ENCODE measurements at places on chromosomes 2 and 18.

DNA sequence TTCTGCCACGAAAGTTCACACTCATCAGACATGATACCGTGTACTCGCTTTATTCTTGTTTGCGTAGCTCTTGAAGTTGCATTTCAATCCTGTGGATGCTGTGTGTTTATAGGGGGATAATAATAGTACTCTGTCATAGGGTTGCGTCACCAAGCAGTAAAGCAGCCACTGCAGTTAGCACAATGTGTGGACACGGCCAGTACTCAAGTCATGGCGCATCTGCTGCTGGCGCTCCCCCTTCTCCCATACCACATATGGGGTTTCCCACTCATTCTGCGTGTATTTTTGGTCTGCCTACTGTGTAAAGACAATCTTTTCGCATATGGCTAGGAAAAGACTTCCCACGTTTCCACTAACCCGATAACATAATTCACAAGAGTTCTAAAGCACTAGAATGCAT is 2.1 kb upstream of the ZBTB14 start:
- DNase-seq, result no peak

DNA sequence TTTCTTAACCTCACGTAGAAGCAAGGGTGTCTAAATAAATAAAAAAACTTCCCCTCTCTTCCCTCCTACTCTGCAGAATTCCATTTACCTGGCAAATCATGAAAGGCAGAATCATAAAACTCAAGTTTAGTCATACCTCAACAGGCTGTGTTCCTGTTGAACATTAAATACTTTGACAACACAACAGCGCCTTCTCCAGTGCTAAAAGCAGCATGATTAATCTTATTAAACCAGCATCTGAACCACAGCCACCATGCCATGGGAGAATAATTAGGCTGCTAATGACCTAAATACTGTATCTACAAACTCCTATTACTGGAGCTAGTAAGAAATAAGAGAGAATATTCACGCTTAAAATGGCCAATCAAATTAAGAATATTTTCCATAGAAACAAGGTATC is 68.1 kb downstream of the CDH2 start:
- no peak for DNase-seq

DNA sequence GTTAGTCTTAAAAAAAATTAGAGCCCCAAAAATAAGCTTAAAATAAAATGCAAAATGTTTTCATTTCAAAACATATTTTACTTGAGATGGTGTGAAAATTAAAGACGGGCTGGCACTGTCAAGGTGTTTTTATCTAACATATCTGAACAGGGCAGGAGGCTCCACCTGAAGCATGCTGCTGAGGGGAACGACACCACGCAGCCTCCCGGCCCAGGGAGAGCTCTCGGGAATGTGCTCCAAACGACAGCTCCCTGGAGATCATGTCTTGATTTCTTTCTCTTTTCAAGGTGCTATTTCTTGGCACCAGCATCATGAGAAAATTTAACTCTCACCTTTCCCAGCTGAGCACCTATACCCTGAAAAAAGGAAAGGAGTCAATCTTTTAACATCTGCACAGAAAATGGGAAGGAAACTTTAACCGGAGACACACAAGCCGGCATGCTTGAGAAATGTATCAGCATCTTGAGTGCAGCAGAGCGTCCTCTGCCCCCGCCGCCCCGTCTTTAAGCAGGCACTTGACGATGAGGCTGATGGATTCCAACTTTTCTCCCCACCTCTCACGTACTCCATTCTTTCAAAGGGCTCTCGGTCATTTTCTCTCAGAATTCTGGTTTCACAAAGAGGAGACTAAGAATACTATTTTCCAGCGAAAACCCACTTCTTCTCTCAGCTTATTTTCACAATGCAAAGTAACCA is 56.6 kb downstream of the EIPR1 start:
- DNase-seq, result no peak

DNA sequence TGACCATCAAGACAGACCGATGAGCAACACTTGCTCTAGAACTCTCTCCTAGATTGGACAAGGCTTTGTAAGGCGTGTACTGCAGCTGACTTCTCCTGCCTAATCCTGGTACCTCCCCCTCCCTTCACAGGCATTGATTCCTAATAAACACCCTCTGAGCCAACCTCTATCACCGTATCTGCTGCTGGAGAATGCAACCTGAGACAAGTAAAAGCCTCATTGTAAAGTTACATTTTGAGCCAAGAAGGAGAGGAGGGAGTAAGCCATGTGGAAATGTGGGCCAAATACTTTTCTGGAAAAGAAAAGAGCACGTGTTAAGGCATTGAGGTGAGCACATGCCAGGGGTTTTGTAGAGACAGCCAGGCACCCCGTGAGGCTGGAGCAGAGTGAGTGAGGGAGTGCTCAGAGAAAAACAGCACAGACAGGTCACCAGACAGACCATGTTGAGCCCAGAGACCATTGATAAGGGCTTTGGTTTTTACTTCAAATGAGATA is 2.6 kb upstream of the WDFY1 start:
- no peak for DNase-seq

DNA sequence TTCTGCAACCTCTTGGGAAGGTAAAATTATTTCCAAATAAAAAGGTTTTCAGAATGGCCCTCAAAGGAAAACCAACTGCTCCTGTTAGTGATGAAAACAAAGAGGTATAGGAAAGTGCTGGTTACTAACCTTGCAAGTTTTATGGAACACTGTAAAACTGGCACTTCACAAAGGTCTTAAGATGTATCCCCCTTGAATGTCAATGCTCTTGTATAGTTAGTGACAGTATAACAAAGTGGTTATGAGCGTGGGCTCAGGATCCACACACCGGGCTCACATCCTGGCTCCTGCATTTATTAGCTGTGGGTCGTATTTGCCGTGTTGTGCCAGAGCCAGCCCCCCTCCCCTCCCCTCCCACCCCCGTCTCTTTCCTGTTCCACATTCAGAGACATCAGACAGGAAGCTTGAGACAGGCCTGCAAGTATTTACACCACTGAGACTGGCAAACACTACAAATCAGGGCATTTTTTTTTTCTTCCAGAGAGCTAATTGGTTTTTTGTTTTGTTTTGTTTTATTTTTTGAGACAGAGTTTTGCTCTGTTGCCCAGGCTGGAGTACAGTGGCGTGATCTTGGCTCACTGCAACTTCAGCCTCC is 9.2 kb upstream of the DNPEP start:
- no peak for DNase-seq

GRCh38 chr18:50749421-50749820 is 70.4 kb downstream of the MRO start:
- DNase-seq, result no peak

DNA sequence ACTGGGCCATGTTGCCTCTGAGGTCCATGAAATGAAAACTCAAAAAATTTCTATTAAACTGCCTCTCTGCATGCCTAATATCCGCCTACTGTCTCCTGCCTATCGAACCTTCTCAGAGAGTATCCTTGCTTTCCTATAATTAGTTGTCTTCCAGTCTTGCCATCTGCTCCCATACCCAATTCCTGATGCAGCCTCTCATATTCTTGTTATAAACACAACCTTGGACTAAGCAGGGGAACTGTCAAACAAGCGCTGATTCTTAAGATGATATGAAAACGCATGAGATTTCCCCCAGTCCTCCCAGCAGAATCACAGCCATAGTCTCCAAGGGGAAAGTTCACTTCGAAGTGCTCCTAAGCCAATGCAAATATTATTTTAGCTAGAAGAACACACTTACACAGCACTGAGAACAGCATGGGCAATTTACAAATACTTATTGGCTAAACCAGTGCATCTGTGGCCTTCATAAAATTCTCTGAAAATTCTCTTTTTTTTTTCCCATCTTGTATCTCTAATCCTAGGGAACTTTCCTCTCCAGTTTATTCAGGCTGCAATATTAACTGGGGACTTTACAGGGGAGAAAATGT is 471.6 kb downstream of the MBD2 start:
- DNase-seq, result no peak

DNA sequence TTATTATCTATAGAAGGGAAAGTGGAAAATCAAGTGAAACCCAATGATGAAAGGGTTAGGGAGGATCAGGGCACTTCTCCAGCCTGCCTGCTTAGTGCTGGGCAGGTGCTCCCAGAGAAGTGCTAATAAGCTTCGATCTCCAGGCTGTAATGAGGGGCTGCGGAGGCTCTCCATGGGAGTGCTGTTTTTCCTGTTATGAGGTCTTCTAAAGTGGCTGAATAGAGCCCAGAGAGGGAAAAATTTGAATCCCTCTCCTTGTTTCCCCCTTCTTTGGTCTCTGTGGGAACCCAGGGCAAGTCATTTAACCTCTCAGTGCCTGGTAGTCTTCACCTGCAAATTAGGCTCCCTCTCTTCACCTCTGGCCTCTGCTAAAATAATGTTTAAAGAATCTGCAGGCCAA is 351.7 kb upstream of the DCC start:
- no peak for DNase-seq

GRCh38 chr18:41879256-41879655 is 75.8 kb upstream of the PIK3C3 start:
- DNase-seq, result no peak

DNA sequence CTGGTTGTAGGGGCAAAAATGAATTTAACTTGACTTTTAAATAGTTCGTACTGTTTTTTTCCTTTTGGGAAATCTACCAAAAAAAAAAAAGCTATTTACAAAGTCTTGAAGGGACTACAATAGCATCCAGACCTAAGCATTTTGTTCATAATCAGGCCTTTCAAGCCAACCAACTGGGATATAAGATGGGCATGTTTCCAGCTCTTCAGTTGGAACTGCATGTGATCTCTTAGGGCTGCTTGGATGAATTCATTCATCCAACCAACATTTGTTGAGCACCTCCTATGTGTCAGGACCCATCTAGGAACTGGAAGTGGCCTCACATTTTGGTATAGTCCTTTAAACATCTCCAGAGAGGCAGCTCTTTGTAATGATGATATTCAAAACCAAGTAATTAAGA is 98.6 kb downstream of the AAK1 start:
- no peak for DNase-seq

DNA sequence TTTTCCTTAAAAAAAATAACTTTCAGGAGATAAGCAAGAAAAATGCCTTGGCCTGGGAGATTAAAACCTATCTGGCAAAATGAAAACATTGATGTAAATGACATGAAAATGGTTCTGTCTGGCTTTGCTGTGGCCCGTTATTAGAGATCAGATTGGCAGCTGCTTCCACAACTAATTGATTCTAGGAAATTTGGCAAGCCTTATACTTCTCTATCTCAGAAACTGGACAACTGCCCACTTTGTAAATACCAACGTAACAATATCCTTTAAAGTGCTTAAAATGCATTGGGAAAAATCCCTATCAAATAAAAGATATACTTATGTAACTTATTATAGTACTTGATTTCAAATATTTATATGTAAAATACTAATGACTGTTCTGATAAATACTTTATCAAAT is 14.2 kb upstream of the SKA1 start:
- no peak for DNase-seq

GRCh38 chr2:26875065-26875634 is 27.2 kb downstream of the DPYSL5 start:
- no peak for DNase-seq

GRCh38 chr18:76486574-76486973 is 8.5 kb downstream of the ZNF516 start:
- DNase-seq, result no peak

GRCh38 chr2:226217191-226217590 is 582.4 kb downstream of the IRS1 start:
- no peak for DNase-seq

GRCh38 chr2:140797718-140798117 is 1333.1 kb downstream of the LRP1B start:
- DNase-seq, result no peak

DNA sequence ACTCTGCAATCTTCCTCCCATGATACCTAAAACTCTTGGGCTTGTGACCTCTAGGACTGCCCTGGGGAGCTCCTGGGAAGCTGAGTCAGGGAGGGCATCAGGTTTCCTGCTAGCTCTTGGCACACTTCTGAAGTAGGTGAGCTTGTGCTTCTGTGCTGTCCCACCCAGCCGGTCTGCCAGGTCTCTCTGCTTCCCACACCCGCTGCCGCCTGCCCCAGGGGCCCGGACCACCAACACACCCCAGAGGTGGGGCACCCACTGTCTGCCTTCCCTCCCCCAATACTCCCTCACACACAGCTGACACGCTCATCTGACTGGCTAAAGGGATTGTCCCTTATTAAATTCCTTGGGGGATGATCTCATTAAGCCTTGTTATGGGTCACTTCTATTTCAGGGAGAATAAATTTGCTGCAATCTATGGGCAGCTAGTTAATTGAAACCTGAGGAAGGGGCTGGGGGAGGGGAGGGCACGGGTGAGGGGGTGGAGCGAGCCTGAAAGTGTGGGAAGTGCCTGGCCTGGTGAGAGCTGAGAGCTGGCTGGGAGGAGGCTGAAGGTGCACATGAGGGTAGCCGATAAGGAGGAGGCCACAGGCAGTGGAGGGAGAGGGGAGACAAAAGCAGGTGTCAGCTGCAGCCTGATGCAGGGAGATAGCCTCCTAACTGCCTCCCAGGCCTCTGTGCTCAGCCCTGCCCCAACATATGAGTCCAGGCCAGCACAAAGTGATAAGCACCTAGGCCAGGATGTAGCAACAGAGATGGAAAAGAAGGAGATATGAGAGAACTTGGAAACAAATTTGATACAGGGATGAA is 48.8 kb downstream of the HAUS1 start:
- no peak for DNase-seq

GRCh38 chr2:197152451-197153228 is 157.9 kb downstream of the ANKRD44 start:
- no peak for DNase-seq

- DNase-seq, result no peak
Measured at GRCh38 chr2:239444626-239445577, 44.1 kb upstream of the HDAC4 start.

- DNase-seq, result no peak
Measured at GRCh38 chr18:74916773-74917393, 292.1 kb downstream of the PTGR3 start.

DNA sequence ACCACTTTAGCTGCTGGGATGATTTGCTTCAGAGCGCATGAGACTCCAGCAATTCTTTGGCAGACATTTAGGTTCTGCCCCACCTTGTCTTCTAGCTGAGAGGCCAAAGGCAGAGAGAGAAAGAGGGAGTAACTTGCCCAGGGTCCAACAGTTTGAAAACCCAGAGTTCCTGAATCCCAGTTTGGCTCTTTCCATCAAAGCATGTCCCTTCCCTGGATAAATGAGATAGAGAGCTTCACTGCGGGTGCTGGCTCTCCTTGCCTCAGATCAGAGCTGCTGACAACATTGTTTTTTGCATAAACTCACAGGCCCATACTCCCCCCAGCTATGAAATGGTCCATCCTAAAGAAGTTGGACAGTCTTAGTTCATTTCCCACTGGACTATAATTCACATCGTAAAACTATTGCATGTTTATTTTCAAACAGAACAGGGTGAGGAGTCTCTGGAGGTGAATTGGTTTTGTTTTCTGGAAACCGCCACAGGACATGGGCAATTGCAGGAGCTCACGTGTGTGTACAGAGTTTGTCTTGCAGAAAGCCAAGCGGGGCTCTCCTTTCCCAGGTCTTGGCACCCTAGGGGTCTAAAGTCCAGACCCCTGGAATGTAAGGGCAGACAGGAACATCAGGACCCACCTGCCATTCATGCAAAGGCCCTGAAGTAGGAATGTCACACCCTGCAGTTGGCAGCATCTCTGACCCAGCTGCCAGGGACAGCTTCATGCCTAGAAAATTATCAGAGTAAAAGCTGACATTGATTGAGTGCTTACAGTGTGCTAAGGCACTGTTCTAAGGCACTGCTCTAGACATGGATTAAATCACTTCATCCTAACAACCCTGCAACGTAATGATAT is 25.0 kb upstream of the SLC14A2 start:
- DNase-seq, result no peak

All from T-helper 22 cell (primary cell).